ENCODE measurements at places on chromosomes 6 and 20.

- DNase-seq, result no peak
Observed at GRCh38 chr6:158512809-158513208, 47.1 kb upstream of the TMEM181 start.

- no peak for DNase-seq
Observed at GRCh38 chr20:34557936-34558319, 590 bp upstream of the MAP1LC3A start.

DNA sequence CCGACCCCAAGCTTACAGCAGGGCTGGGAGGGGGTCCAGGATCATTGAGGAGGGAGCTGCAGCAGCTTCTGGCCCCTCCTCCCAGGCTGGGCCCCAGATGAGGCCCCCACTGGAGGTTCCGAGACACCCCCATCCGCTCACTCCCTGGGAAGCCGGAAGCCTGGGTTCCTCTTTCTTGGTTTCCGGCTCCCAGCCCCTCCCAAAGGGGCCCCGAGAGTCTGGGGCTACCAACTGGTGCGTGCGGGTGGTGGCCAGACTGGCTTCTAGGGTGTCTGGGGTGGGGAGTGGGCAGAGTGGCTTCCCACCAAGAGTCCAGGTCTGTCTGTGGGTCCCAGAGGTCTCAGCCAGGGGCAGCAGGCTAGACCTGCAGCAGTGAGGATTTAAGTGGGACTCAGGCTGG, 2.2 kb downstream of the RGS19 start:
- DNase-seq, result no peak

GRCh38 chr6:54050750-54051149, 60.5 kb upstream of the MLIP start:
- no peak for DNase-seq

DNA sequence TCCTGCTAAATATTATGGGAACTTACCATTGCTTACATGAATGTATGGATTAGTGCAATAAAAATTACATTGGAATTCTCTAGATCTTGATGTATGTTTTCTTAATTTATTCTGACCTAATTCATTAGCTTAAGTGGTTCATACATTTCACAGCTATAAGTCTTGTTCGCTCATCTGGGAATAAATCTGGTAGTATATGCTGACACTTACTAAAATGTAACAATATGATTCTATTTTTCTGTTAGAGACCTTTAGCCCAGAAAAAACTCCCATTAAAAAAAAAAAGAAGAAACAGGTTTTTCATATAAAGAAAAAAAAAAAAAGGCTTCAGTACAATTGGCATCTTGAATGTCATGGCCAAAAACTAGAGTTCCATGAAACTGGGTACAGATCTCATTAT, 394.1 kb upstream of the AGPAT4 start:
- DNase-seq, result no peak
